Stimulated activated CD8-positive, alpha-beta memory T cell treated with anti-CD3 and anti-CD28 coated beads, Interleukin-4, amount 100 ng/mL, for 4 hours (primary cell): ENCODE measurements at places on chromosomes 16 and 17.

GRCh38 chr17:27327871-27328270 lies 34.0 kb downstream of the WSB1 start:
- no peak for DNase-seq

DNA sequence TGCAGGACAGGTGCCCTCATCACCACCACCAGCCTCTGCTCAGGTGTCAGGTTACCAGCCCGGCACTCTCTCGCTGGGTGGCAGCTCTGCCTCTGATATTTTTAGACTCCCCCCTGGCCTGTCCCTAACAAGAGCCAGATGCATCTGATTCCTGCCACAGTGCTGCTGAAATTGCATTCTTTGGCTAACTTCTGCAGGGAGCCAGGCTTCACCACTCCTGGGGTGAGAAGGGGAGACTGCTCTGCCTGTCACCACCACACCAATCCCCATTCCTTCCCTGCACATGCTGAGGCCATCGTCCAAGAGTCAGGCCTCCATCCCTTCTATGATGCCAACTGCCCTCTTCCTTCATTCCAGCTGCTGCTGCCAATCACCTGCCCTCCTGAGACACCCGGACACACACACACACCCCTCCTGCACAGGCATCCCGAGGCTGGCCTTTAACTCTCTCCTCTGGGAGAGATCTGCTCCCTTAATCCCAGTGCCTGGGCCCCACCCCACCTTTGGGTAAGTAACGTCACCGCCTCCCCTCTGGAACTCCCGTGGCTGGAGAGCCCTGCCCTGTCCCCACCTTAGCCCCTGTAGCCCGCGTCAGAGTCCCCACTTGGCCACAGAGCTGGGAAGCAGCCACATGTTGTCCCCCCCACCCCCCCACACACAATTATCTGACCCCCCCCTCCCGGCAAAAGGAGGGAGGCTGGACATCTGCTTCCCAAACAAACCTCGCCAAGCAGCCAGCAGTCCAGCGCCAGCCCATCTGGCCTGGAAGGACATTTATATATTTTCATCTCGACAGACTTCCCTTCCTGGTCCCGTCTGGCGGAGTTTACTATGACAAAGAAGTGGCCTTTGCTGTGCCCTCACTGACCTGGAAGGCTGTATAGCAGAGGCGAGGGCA lies 2.8 kb downstream of the EMP2 start:
- no peak for DNase-seq

GRCh38 chr17:42819939-42820535 lies 4.0 kb downstream of the BECN1 start:
- peak; percentile 31 for DNase-seq

DNA sequence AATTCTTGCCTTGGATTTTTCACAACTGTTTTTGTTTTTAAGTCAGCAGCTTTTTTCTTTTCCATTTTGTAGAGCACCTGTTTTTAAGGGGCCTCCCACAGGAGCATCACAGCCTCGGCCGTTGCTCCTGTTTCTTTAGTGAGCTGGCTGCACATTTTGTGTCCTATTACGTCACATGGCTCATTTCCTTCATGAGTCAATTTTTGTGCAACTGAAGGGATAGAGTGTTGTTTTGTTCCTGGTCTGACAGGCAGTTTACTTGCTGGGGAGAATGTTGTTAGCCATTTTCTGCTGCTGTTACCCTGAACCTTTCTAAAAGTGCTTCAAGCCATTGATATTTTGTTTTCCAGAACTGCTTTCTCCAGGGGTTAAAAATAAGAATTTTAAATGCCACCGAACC lies 45.0 kb upstream of the CRISPLD2 start:
- no peak for DNase-seq

GRCh38 chr17:49696233-49696761 lies 11.5 kb downstream of the SLC35B1 start:
- DNase-seq = peak; percentile 57
